ENCODE measurements at places on chromosomes 6 and 20. TPM values are rescaled to one million over a fixed set of nuclear protein-coding genes. Genes with fewer than 3 reads are reported as not detected.

The C20orf96 gene
- polyA plus RNA-seq, result 31.9 TPM

The AAR2 gene
- 42.2 TPM for polyA plus RNA-seq

The NINL gene
- 36.1 TPM for polyA plus RNA-seq

The SALL4 gene
- 13.6 TPM for polyA plus RNA-seq

The TMEM74B gene
- polyA plus RNA-seq, result 10.9 TPM

The NPEPL1 gene
- 58.4 TPM for polyA plus RNA-seq

The PFDN6 gene
- 34.2 TPM for polyA plus RNA-seq

The MRPS10 gene
- polyA plus RNA-seq, result 39.8 TPM

The DEFB123 gene
- polyA plus RNA-seq, result not detected
